Activated CD4-positive, alpha-beta T cell treated with anti-CD3 and anti-CD28 coated beads for 48 hours (primary cell): ENCODE measurements at places on chromosomes 7 and 10.
A peak's percentile ranks its signal among the peaks of the same experiment; 100 is the strongest.

DNA sequence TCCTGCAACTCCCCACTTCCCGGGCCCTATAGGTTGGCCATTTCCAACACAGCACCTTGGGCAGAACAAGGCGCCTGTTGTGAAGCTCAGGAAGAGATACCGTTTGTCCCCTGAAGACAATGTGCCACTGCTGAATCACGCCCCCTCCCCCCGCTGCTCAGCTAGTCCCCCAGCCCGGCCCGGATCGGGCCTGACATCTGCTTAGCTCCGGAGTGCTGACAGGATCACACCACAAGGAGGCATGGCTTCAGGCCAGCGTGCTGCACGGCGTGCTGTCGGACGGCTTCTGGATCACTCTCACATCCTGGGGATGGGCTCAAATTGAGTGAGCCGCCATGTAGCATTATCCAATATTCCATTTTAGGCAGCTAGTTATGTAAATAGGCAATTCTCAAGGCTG lies 62.1 kb upstream of the EFCAB10 start:
- DNase-seq = no peak

DNA sequence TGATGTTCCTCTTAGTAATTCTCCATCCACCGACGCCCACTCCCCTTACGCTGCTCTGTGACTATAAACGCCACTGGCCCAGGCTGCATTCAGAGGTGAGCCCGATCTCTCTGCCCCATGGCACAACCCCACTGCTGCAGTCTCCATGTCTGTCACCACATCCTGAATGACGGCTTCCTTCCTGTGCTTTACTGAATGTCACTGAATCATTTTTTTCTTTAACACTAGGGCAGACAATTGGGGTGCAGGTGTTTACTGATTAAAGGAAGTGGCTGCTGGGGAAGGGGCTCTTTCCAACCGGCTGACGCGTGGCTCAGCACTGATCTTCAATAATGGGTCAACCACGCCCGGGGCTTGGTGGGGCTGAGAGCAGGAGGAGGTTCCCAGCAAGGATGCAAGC lies 208.3 kb downstream of the USP6NL start:
- peak; percentile 67 for DNase-seq

DNA sequence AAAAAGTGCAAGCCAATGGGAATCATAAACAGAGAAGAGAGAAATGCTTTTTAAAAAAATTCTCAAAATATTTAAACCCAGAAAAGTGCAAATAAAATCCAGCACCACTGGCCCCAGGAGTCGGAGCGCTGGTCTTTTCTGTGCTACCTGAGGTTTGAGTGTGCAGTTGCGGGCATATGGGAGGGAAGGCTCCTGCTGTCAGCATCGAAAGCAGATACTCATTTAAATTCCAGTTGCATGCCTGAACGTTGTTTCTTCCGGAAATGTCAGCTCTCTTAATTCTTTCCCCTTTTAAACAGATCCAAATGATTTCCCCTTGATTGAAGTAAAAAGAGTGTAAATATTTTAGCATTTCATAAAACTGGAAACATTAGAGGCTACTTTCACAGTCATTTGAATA lies 240.5 kb upstream of the GPR26 start:
- DNase-seq = no peak

DNA sequence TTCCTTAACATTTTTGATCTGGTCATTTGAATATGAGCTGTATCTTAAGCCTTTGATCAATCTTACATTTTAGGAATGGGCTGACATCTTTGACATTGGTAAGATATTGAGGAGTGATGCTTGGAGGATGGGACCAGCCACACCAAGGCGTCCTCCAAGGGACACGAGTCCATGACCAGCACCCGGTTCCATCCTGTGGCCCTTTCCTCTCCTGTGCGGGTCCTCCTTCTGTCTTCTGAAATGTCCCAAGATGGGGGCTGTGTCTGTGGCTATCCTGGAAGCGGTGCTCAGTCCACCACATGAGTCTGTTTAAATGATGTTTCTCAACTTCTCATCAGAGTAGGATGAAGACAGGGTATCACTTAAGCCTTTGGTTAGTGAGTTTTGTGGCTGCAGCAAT lies 67.3 kb upstream of the SHH start:
- no peak for DNase-seq

DNA sequence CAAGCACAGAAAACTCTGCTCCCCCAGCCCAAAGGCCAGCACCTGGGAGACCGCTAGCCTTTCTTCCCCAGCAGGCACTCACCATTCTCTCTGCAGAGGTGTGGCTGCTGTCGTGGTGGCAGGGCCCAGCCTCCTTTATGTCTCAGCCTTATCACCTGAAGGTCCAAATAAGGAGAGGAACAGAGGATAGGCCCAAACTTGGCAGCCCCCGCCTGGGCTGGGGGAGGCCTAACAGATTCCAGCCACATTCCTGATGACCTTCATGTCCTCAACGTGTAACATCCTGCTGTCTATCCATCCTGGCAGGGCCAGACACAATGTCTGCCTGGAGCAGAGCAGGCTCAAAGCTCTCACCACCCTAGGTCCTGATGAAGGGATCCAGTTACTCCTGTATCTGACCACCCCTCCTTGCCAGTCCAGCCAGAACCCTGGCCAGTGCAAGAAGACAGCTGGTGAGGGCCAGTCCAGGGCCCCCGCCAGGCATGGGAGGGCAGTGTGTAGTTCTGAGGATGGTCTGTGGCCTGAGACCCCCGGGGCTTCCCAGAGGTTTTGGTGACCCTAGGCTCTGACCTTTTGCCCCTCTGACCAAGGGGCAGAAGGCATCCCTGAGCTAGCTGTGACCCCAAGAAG lies at the start of gene MYL7:
Gene MYL7 (minus strand): TSS at position 112 of the 630 bp plus-strand sequence. CDS start 27 bp downstream, at position 85.
- no peak for DNase-seq
